ENCODE measurements at places on chromosomes 13 and 19.

DNA sequence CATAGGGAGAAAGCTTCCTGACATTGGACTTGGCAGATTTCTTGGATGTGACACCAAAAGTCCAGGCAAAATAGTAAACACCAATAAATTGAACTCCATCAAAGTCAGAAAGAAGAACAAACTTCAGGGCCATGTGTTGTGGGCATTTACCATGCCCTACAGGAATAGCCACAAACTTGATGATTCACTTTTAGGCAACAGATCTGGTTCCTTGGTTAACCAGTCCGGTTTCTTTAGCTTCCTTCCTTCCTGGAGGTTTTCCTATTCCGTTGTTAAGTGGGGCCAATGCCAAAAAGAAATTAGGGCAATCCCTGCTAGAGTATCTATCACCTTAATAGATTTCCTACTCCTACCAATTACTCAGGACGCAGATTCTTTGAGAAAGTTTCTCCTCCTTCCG lies 25.2 kb downstream of the IGFL1 start:
- no peak for DNase-seq

- DNase-seq, result no peak
These were observed 26.5 kb upstream of the HOMER3 start for GRCh38 chr19:18967358-18968146.

DNA sequence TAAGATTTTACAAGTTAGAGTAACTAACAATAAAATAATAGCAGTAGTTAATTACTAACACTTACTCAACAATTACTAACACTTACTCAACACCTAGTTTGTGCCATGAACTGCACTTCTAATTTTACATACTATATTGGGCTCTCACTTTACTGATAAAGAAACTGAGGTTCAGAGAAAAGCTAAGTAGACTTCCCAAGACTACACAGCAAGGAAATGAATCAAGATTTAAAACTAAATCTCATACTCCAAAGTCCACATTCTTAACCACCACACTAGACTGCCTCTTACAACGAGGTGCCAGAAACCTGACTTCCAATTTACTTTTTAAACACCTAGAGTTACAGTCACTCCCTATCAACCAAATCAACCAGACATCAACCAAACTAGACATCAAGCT lies 25.1 kb downstream of the RBM26 start:
- no peak for DNase-seq

DNA sequence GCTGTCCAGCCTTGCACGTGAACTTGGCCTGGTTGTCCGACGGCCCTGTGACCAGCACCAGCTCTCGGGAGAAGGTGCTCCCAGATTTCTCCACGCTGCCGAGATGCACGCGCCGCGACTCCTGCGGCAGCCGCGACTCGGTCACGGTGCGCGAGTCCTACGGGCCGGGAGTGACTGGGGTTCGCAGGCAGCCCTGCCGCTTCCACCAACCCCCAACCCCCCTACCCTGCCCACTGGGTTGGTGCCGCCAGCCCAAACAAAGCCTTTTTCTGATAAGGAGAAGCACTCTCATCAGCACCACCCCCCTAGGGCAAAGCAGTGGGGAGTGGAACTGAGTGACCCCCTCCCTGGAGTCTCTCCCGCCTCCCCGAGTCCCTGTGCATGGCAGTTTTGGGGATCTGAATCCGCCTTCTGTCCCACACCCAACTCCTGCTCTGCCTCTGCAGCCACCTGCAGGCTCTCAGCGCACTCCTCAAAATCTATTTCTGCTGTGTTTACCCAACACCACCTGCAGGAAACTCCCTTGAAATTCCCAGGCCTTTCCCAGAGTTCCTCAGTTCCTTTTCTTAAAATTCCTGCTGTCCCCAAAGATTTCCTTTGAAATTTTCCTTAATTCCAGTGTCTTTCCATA lies 6.2 kb downstream of the NPHS1 start:
- no peak for DNase-seq

DNA sequence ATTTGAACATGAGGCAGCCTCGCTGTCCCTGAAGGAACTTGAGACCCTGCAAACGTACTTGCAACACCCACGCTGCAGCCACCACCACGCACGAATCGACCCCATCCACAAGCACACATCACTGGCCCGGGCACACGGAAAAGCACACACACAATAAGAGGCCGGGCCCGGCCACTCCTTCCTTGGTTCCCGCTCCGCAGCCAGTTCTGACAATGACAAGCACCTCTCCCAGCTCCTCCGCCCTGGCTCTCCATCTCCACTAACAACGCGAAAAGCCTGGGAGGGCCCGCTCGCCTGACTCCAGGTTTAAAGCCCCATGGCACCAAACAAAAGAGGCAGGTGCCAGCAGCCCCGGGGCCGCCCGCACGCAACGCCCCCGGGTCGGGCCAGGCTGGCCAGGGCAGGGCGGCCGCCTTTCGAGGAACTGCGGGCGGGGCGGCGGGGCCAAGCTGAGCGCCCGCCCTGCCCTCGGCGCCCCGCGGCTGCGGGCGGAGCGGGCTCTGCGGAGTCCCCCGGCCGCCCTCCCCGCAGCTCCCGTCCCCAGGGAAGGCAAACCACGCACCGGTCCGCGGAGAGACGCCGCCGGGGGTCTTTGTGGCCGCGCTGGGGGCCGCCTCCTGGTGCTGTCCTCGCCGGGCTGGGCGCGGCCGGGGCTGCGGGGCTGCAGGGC lies 495 bp downstream of the DCLK1 start:
- DNase-seq, result no peak

DNA sequence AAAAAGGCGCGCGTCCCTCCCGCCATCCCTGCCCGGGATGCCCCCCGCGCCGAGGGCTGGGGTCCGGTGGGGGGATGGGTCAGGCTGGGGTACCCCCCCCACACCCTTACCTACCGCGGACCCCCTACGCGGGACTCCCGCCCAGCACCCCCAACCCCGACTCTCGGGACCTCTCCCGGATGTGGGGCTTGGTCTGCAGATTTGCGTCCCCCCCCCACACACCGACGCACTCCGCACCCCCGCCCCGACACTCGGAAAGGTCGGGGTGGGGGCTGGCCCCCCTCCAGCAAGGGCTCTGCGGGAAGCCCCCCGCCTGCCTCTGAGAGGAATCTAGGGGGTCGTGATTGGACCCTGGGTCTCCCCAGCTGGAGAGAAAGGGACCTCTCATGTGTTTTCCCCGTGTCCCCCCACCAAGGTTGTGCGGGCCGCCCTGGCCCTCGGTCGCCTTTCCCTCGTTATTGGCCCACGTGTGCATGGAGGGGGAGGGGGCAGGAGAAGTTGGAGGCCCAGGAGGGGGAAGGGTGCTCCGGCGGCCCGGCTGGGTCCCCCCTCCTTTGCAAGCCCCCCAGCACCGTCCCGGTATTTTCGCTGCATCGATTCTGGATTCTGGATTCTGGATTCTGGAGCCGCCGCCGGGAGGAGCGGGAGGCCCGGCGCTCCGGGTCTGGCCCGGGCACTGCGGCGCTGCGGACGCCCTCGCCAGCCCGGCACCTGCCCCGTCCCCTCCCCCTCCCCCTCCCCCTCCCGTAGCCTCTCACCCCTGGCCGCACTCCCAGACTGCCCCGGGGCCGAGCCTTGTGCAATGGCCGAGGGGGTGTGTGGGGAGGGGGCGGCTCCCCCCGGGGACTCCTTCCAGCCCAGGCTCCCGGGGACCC lies 607 bp downstream of the NFIC start:
- no peak for DNase-seq

DNA sequence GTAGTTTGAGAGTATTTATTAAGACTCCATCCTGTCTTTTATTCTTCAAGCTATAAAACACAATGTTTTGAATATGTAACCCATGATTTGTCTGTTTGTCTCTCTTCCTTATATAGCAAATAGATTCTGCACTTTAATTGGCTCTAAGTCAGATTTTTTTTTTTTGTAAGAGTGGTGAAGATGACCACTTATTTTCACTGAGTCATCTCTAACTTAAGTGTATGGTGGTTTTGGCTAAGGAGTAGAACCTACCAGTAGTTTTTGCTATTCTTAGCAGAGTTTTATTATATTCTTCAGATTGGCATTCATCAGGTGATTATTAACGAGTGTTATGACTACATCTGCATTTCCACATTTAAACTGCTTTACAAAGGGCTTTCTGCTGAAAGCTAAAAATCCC lies 194.7 kb downstream of the LMO7 start:
- DNase-seq, result no peak

DNA sequence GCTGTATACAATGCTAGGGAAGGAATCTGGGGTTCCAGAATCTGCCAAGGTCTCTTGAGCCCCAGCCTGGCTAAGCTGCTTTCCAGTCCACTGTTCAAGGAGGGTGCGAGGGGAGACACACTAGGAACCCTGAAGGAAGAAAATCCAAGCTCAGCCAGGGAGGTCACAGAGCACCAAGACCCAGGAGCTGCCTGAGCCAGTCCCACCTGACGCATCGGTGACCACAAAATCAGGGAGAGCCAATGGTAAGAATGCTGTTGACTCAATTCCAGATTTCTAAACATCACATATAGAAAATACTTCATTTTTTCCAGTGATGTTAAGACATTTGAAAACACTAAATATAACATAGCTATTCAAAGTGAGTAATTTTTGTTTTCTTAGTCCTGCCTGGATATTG lies 50.1 kb downstream of the CEP89 start:
- DNase-seq, result no peak

DNA sequence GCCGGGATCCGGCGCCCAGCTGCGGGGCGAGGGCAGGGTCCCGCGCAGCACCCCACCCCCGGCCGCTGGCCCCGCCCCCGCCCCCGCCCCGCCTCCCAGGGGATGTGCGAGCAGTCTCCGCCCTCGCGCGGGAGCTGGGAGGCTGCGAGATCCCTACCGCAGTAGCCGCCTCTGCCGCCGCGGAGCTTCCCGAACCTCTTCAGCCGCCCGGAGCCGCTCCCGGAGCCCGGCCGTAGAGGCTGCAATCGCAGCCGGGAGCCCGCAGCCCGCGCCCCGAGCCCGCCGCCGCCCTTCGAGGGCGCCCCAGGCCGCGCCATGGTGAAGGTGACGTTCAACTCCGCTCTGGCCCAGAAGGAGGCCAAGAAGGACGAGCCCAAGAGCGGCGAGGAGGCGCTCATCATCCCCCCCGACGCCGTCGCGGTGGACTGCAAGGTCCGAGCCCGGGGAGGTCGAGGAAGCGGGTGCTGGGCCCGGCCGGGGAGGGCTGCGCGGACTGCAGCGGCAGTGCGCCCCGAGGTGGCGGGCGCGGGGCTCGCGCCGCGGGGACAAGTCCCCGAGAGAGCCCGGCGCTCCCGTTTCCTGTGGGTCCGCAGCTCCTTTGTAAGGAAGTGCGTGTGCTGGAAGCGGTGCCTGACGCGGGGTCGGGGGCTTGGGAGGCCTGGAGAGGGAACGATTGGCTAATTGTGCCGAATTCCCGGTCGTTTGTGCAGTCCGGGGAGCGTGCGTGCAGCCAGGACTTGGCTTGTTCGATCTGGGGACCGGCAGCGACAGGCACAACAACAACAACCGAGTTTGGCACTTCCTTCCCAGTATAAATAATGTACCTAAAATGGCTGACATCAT lies at the start of gene ITM2B:
ITM2B (plus strand) TSS at position 161 of the 843 bp plus-strand sequence; CDS start at position 316, 155 bp downstream.
- peak; percentile 50 for DNase-seq

DNA sequence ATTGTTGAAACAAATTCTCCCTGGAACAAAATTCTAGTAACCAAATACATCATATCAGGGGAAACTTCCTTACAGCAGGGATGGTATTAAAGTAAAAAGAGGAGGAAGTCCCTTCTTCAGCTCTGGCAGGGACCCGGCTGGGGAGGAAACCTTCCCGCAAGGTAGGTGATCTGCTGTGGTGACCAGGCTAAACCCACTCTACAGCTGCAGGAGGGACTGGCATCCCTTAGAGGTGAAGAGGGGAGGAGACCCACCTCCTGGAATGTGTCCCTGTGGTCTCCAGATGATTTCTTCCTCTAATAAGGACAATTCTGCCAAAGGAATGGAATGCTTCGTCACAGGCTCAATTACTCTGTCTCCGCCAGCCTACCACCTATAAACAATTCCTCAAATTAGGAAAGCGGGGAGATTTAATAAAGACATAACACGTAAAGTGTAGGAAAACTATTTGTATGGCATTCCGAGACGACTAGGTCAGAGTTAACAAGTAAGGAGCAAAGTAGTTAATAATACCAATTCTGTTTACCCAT lies 637 bp upstream of the PDS5B start:
- no peak for DNase-seq

GRCh38 chr19:10631874-10632273 lies 6.5 kb downstream of the SLC44A2 start:
- DNase-seq, result no peak

DNA sequence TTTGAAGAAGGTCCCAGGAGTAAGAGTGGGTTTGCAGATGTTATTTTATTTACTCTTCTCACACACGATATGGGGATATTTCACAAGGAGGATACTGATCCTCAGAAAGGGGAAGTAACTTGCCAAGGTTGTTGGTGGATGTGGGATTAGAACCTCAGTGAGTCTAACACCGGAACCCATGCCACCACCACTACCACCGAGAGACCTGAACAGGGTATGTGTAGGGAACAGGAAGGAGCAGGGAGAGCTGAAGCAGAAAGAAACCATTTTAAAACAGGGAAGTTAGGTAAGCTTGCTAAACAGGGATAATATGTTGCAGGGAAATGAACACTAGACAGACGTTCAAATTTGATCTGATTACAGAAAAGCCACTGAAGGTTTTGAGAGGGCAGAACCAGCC lies 11.6 kb upstream of the CEACAM3 start:
- DNase-seq, result no peak

DNA sequence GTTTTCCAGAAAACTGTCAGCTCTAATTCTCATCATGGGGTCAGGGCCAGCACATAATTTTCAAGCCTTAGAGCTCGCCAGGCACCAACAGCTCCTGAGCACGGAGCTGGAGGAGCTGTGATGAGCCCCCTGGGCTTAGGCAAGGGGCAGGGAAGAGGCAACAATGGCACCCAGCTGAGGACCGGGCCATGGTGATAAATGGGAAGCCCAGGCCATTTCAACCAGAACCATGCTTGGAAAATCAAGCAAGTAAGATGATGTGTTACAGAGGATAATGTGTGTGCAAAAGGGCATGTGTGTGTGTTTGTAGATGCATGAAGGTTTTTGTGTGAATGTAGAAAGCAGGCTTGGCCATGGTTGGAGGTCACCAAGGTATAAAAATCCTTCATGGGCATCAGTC lies 66.8 kb upstream of the UBAC2 start:
- DNase-seq, result no peak

DNA sequence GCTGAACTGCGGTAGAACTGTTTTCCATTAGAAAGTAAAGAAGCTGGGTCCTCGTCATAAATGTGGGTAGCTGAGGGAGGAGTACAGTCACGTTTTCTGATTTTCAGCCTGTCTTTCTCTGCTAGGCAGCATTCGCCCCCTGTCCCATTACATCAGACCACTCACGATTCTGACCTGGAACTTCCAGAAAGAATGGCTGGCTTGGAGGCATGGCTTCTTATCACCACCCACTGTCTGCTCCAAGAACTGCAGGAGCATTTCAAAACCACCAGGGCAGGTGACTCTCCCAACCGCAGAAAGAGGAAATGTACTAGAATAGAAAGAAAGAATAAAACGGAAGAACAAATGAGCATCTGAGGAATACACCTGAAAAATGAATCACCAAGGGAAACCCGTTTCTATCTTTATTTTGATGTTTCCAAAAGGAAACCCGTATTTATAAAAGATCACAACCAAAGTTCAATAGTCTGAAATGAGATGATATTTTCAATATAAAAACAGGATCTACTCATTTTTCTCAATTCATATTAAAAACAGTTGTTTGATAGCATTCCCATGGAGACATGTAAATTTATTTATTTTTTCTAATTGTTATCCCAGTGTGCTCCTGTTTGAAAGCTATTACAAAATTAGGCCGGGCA lies 22.1 kb upstream of the POMP start:
- peak; percentile 43 for DNase-seq

Measured in activated T-helper 2 cell treated with anti-CD3 and anti-CD28 coated beads, Interferon-gamma antibody, Interleukin-2, Interleukin-4, amounts not matched to agents 10 μg/mL and 5 μg/mL and 100 μg/mL, durations not matched to agents 14 hours and 24 hours and 36 hours (primary cell).